ENCODE measurements at places on chromosomes 3 and 15.

GRCh38 chr3:44001072-44001471 lies 240.6 kb upstream of the TOPAZ1 start:
- DNase-seq, result no peak

DNA sequence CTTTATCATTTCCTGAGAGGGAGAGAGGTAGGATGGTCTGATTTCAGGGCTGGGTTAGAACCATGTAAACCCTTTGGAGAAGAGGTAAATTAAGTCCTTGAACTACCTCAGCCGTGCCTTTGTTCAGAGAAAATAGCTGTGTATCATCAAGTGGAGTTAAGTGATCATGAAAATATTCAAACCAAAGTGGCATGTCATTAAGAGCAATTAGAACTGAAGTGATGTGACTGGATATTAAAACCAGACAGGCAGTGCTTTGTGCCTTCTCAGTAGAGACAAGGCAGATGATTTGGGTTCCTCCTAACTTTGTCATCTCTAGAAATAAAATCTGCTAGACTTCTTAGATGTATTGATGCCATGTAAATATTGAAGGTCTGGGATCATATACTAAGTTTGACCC lies 171.5 kb downstream of the IL5RA start:
- no peak for DNase-seq

- no peak for DNase-seq
These were observed 386.7 kb downstream of the RSL24D1 start for GRCh38 chr15:54810031-54810430.

GRCh38 chr3:134359121-134360010 lies 14.9 kb downstream of the AMOTL2 start:
- no peak for DNase-seq

- DNase-seq, result no peak
These were observed 508.0 kb upstream of the MDFIC2 start for GRCh38 chr3:70820397-70820796.

DNA sequence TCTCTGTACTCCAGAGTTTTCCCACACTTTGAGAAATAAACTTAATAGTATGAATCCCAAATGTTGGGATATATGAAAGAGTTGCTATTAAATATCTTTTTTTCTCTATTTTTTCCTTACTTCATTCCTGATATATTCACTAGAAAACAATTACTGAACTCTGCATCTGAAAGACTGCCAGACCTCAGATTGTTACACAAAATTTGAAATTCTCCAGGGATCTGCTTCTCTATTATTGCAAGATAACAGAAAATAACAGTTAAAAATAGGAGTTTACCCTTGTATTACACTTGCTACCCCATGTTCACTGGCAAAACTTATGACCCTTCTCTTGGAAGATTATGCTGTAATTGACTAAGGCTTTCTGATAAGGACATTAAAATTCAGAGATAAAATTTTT lies 11.7 kb upstream of the P3H2 start:
- no peak for DNase-seq

DNA sequence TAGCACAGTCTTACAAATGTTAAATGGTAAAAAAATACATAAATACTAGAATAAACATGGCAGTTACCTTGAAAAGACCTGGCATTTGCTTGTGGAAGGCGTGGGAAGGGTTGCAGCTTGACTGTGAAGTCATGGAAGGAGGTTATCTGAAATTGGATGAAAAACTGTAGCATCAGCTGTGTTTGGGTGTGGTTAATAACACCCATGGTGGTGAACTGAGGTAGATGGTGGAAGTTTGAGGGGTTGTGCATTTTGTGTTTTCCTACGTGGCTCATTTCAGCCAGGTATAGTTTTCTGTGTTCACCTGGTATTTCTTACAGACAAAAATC lies 46.5 kb downstream of the PSMD6 start:
- no peak for DNase-seq

DNA sequence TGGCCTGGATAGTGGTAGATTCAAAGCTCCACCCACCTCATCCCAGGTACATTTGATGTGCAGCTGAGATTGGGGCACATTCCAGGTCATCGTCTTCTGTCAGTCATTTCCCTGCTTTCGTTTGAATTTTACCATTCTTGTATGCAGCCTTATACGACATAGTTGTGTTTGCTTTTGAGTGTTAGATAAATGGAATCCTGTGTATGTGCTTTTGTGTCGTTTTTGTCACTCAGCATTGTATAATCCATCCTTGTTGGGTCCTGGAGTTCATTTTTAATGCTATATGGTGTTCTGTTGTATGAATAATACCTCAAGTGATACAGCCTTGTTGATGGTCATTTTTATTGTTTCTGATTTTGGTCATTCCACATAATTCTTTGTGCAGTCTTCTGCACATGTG lies 7.3 kb downstream of the RCCD1 start:
- DNase-seq, result no peak

DNA sequence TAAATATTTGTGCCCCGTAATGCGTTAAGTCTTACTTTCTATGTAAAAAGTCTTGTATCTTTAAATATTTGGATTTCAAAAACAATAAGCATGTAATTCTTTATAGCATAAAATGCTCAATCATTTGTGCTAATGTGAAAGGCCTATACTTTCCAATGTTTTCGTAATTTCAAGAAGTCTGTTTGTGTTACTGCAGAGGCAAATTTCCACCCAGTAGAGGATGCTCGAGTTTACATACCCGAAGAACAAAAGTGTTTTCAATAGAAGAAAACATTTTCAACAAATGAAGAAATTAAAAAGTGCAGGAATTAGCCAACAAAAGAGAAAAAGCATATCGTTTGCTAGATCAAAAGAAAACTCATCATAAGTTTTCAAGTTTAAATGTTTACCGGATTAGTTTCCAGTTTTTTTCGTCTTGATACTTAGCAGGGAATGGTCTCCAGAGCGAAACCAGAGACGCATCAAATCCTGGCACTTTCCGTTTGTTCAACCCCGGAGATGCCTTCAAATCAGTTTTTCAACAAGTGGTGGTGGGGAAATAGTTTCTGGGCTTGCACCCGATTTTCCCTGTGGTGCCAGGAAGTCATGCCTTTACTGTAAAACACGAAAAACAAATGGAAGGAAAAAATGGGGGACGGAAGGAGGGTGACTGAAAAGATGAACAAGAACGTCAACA lies 1.0 kb downstream of the CGGBP1 start:
- no peak for DNase-seq

DNA sequence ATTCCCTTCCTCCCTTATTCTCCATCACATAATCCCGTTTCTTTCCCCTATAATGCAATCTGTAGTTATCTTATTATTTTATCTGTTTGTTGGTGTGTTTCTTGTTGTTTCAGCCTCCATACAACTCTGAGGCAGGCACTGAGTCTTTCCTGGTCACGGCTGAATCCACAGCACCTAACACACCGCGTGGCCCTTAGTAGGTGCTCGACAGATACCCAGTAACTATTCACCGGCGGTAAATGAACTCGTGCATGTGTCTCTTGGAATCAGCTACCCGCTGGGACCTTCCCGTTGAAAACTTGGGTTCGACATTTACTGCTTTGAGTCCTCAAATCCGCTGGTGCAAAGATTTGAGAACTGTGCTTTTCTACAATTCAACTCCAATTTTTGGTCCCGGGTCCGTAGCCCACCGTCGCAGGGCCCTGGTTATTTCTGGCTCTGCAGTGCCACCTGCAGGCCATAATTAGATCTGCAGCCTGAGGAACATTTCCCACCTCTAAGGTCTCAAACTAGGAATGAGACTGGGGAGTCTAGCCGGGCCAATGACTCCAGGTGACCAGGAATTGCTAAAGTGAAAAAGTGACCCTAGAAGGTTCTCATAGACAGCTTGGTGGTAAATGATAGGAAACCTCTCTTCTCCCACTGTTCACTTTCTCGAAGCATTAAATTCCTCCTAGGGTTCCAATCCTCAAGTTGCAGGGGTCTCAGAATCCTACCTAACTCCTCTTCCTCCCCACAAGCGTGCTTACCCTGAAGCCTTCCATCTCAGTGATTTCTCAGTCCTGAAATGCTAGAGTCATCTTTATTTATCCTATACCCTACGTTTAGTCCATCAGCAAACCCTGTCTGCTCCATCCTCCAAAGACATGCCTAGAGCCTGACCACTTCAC lies 40.0 kb upstream of the TRH start:
- DNase-seq, result peak; percentile 49

DNA sequence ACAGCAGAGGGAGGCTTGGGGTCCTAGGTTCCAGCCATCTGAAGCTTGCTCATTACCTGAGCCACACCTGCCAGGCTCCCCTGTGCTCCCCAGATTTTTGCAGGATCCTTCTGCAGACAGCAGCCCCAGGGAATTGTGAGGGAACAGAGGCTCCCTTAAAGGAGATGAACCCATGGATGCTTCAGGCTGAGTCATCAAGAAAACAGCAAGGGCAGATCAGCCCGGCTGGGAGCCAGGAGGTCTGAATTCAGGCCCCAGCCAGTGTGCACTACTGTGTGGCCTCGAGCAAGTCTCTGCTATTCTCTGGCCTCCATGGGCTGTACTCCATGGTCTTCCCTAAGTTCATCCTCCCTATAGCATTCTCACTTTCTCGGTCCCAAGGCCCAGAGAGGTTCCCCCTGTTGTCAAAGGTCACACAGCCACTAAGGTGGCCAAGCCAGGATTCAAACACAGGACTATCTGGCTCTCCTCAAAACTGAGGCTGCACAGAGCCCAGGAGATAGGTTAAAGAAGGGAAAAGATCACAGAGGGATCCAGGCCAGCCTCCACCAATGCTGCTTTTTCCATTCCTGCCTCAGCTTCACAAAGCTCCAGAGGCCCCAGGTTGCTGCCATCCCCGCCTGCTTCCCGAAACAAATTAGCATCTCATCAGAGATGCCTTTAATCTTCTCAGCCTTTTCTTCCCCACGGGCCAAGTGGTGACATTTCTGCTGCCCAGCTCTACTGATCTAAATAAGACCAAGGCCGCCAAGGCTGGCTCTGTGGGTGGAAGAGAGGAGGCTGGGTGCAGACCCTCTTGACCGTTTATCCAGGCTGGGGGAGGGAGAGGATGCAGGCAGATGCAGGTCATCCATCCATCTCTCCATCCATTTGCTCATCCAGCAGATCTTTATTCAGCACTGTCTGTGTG lies 21.2 kb upstream of the GRIP2 start:
- no peak for DNase-seq

DNA sequence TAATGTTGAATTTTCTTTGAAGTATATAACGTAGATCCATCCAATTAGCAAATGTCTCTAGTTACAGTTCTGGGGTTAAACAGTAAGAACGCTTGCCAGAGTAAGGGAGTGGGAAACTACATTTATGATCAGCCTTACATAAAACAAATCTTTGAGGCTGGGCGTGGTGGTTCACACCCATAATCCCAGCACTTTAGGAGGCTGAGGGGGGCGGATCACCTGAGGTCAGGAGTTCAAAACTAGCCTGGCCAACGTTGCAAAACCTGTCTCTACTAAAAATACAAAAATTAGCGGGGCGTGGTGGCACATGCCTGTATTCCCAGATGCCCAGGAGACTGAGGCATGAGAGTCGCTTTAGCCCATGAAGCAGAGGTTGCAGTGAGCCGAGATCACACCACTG lies 50.1 kb upstream of the GATM start:
- no peak for DNase-seq

GRCh38 chr15:96218623-96219455 lies 111.7 kb upstream of the NR2F2 start:
- no peak for DNase-seq

DNA sequence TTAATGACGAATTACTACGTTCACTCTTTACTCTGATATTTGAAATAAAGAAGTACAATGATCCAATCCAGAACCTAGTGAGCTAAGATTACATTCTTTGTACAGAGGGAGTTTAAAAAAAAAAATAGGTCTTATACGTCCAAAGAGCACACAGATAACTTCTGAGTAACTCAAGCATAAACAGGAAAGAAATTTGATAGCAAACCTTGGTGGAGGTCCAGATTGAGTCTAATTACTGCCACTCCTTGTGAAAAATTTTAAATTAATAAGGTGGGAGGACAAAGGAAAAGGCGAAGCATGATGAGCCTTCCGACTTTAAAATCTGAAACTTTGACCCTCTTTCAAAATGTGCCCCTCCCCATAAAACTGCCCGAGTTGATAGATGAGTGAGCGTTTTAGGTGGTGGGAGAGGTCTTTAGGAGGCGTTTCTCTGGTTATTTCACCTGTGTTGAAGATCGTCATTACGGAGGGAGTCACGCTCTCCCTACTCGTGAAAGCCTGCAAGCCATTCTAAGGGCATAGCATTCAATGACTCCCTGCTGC lies 127.0 kb upstream of the ROBO2 start:
- DNase-seq, result no peak

DNA sequence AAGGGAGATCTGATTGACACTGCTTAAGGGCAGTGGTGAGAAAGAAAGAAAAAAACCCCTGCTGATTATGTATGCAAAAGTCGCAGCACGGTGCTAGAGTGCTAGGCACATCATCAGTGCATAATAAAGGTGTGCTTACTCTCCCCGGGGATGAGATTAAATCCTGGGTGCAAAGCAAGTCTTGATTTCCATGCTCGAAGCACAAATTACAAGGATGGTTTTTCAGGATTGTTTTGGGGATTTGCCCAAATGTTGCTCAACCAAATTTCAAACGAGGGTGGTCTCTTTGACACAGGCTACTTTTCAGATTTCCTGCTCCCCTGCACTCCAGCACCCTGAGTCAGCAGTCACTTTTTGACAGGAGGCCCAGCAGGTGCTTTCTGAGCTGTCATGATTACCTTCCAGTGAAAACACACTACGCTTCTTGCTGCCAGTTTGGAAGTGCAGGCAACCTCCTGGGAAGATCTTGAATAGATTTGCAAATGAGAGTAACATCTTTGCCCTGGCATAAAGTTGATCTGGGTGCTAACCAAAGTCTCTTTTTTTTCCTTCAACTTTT lies 167.5 kb upstream of the TRIM42 start:
- no peak for DNase-seq

GRCh38 chr15:74228723-74229081 lies 7.4 kb upstream of the CCDC33 start:
- DNase-seq, result no peak

GRCh38 chr3:118228151-118228550 lies 806.5 kb downstream of the IGSF11 start:
- DNase-seq, result no peak

- no peak for DNase-seq
These were observed 54.8 kb upstream of the CHRNB4 start for GRCh38 chr15:78695854-78696253.

DNA sequence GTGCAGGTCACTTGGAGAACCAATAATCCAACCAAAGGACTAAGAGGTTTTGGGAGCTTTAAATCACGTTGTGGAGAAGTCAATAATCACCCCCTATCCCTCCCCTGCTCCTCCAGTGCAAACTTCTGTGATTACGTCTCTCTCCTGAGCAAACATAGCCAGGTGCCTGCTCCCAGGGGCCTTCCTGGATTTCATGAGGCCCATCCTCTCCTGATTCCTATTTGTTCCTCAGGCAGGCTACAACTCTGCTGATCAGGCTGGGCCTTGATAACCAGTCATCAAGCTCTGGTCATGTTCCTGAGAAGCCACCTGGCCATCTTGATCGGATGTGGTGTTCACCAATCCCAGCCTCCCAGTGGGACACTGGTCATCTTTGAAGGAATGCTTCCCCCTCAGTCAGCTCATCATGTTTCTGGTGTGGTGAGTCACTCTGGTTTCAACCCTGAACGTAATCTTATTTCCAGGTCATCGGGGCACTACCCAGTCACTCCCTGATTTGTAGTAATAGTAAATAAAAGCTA lies 2.9 kb upstream of the ZNF710 start:
- DNase-seq, result peak; percentile 46

GRCh38 chr3:167859610-167860009 lies 124.1 kb downstream of the SERPINI1 start:
- DNase-seq, result no peak

GRCh38 chr3:184491867-184492615 lies 69.5 kb upstream of the EPHB3 start:
- DNase-seq, result no peak

GRCh38 chr15:31049111-31049510 lies 52.4 kb downstream of the TRPM1 start:
- no peak for DNase-seq

- no peak for DNase-seq
These were observed 53.4 kb downstream of the LARS2 start for GRCh38 chr3:45441584-45442310.

All from Calu3 (cell line).